EL (cell line): ENCODE measurements at places on chromosomes 7 and 10.
A peak's percentile ranks its signal among the peaks of the same experiment; 100 is the strongest.

- no peak for DNase-seq
Measured at GRCh38 chr10:118672766-118673715, 77.6 kb upstream of the PRLHR start.

GRCh38 chr7:112266141-112266540, 59.6 kb downstream of the ZNF277 start:
- DNase-seq: no peak

- no peak for DNase-seq
Measured at GRCh38 chr10:23371073-23371472, 26.5 kb upstream of the C10orf67 start.

GRCh38 chr7:107274506-107274905, 105.7 kb downstream of the HBP1 start:
- no peak for DNase-seq

DNA sequence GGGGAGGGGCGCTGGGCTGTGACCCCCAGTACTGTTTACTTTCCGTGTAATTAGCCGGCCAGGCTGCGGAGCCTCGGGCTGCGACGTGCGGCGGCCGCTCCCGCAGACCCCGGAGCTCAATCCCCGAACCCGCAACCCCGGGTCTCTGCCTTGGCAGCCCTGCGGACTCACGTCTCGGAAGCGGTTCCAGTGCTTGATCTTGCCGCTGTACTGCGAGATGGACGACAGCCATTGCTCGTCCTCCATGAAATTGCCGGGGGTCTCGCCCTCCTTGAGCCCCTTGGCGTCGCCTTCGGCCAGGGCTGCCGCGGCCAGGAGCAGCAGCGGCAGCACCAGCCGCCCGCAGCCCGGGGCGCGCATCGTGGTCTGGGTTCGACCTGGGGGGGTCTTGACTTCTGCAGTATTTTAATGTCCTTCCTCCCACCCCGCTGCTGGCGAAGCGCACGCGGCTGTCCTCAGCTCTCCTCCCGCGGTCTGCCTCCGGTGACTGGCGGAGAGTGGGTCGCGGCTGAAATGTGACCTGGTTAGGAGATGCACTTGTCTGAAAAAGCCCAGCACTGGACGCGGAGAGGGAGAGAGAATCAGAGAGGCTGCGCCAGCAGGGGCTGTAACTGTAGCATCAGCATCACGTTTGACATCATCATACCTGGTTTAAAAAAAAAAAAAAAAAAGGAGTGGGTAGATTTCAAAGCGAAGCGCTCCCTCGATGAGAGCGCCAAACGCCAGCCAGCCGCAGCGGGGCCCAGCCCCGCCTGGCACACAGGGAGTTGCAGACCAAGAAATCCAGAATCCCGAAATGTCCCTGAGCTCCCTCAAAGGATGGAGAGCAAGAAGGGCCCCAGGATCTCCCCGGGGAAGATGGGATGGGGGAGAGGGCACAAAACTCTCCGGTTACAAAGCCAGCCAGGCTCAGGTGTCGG, at the start of gene SPOCK2:
Gene SPOCK2, minus strand, starts transcription at position 583 of the 920 bp plus-strand sequence. Its CDS starts 223 bp downstream, at position 360.
- no peak for DNase-seq

GRCh38 chr10:119826771-119827170, 45.9 kb downstream of the MCMBP start:
- DNase-seq: peak; percentile 17

GRCh38 chr7:140005754-140006503, 56.8 kb downstream of the PARP12 start:
- peak; percentile 13 for DNase-seq

DNA sequence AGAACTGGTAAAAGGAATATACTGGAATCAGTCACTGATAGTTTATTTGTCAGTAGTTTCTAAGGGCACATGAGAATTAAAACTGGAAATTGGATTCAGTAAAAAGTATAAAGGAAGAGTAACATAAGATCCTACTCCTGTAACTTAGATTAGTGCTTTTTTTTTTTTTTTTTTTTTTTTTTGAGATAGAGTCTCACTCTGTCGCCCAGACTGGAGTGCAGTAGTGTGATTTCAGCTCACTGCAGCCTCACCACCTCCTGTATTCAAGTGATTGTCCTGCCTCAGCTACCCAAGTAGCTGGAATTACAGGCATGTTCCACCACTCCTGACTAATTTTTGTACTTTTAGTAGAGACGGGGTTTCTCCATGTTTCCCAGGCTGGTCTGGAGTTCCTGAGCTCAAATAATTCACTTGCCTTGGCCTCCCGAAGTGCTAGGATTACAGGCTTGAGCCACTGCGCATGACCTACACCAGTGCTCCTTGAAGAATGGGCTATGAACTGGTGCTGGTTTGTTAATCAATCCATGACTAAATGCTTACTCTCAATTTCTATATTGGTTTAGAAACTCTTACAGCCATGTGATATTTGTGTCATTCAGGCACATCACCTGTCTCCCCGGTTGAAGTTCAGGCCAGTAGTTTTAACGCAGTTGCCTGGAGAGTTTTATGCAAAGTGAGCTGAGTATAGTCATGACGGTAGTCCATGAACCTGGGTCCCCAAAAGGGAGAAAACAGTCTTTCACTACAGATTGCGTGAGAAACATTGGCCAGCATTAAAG, 65.0 kb downstream of the ZEB1 start:
- no peak for DNase-seq

DNA sequence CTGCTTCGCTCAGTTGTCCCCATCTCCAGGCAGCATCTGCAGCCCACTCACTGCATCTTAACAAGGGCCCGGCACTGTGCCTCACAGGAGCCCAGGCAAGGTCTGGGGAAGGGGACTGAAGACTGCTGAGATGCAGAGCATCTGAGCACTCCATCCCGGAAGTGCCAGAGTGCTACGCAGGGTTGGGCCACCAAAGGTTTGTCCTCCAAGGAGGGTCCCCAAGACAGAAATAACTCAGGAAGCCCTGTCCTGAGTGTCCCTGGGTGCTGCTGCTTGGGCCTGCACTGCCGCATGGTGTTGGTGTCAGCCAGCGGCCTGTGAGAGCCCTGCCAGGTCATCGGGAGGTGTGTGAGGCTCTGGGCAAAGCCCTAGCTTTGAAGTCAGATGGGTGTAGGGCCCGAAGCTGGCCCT, 288.2 kb upstream of the ZMIZ1 start:
- DNase-seq: no peak

GRCh38 chr10:133262696-133263095, 14.0 kb downstream of the ADAM8 start:
- no peak for DNase-seq

- DNase-seq: peak; percentile 83
Measured at GRCh38 chr7:27143023-27143949, at the start of gene HOXA5. Gene HOXA5 (minus strand): TSS chr7:27143681. CDS start chr7:27143607, 74 bp downstream.

DNA sequence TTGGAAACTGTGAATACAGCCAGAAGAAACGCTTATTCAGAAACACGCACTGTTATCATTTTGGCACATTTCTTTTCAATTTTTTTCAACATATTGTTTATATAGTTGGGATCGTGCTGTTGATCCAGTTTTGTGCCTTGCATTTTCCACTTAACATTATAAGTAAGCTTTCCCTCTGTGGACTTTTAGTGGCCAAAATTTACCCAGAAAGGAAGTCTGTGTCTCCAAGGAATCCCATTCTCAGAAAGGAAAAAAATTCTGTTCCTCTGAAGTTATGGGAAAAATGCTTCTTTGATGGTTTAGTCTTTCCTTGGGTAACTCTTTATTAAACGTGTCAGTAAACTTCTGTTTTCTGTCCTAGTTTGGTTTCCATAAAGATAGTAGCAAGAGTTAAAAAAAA, 280.0 kb downstream of the REEP3 start:
- DNase-seq: no peak

DNA sequence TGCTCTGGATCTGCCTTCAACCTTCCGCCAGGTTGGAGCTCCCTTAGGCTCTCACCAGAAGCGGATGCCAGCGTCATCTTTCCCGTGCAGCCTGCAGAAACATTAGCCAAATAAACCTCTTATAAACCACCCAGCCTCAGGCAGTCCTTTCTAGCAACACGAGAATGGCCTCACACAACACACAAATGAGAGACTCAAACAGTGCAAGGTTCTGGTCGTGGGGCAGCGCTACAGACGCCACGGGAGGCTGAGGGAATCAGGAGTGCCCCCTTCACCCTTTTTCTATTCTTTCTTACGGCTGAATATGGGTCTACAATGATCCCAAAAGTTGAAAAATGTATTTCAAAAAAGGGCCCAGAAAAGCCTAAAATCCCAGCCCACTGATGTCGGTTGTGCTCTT, 96.4 kb downstream of the FOXL3 start:
- DNase-seq: no peak

- DNase-seq: no peak
Measured at GRCh38 chr7:101935521-101936141, 118.2 kb downstream of the CUX1 start.

DNA sequence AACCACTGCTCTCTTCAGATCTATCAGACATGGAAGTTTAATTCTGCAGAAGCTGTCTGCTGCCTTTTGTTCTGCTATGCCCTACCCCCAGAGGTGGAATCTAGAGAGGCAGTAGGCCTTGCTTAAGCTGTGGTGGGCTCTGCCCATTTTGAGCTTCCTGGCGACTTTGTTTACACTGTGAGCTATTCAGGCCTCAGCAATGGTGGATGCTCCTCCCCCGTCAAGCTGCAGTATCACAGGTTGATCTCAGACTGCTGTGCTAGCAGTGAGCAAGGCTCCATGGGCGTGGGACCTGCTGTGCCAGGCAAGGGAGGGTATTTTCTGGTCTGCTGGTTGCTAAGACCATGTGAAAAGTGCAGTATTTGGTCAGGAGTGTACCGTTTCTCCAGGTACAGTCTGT, 45.1 kb upstream of the CDK14 start:
- no peak for DNase-seq

GRCh38 chr10:117413928-117414618, 38.8 kb upstream of the PDZD8 start:
- peak; percentile 35 for DNase-seq

GRCh38 chr10:14535457-14536130, 204.9 kb upstream of the FRMD4A start:
- no peak for DNase-seq

DNA sequence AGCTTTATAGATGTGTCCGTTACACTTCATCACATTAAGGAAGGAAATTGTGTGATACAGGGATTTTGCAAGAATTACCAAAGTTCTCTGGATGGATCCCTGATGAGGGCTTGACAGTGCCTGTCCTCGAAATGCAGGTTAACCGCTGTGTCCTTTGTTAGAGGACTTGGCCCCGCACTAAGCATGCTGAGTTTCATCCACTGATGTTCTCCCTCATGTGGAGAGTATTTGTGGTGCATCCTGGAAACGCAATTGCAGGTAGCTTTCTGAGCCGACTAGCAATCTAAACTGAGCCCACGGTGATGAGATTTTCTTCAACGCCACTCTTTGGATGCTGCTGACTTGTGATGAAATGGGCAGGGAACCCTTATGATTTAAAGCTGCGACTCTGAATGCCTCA, 71.9 kb upstream of the STK17A start:
- DNase-seq: no peak

GRCh38 chr10:126808103-126808502, 97.1 kb upstream of the DOCK1 start:
- DNase-seq: no peak

DNA sequence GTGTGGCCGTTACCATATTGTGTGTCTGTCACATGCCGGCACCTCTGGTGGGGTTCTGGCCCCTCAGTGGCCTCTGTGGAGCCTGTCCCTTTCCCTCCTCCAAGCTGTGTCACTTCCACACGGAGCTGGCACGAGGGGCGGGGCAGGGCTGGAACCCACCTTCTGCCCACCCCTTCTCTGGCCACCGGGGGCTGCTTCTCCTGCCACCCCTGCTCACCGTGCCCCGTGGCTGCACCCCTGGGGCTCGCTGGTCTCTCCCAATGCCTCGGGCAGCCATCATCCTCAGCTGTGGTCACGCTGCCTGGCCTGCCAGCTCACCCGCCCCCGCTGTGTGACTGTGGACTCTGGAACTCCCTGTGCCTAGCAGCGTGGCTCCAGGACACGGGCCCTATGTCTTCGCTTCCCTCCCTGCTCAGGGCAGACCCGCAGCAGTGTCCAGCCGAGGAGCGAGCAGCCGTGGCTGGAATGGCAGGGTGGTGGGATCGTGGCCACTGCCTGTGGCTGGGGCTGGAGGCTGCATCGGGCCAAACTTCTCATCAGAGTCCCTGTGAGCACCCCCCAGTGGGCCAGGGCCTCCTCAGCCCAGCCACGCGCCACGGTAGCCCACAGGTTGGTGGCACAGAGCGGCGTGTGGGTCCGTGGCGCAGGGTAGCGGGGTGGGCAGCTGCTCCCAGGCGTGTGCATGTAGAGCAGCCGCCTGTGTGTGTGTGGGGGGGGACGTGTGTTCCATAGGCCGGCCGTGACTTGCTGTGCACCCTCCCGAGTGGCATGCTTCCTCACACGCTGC, 8.1 kb downstream of the TTYH3 start:
- DNase-seq: no peak

- DNase-seq: no peak
Measured at GRCh38 chr7:151490456-151491105, 29.1 kb downstream of the RHEB start.

GRCh38 chr10:109947111-109947920, 24.0 kb upstream of the XPNPEP1 start:
- DNase-seq: no peak

GRCh38 chr7:119664601-119665000, 608.4 kb upstream of the KCND2 start:
- DNase-seq: peak; percentile 47

GRCh38 chr7:114533131-114533530, 118.5 kb downstream of the FOXP2 start:
- DNase-seq: no peak

GRCh38 chr7:128909625-128910568, 612 bp downstream of the KCP start:
- DNase-seq: peak; percentile 70

DNA sequence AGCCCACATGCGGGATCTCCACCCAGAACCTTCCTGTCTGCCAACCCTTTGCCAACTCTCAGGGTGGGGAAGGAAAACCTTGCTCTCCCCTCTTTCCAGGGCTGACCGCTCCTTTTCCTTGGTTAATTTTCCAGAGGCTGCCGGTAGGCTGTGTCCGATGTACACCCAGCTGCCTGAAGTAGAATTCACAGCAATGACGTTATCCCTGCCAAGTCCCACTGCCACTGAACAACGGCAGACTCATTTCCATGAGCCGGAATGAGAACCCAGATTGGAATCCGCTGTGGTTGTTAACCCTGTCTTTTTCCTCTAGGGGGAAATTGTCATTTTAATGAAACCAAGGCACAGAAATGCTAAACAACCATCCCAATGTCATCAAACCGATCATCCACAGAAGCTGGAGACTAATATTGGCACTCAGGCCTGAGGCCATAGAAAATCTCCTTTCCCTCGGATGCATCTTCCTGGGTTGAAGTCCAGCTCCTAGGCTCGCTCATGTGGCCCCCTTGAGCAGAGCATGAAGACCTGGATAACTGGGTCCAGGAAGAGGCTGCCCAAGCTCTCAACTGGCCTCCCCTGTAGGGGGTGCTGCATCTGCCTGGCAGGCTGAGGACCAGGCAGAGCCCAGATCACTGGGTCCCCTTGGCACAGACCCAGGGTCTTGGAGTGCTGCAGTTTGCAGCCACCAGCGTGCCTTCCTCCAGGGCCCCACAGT, 30.4 kb downstream of the KLRG2 start:
- peak; percentile 80 for DNase-seq

- no peak for DNase-seq
Measured at GRCh38 chr10:121221991-121222390, 370.8 kb downstream of the WDR11 start.
